ENCODE measurements at places on chromosomes 2 and 18.

GRCh38 chr2:39127973-39128372 lies 7.1 kb upstream of the SOS1 start:
- no peak for DNase-seq

GRCh38 chr2:216328347-216328746 lies 43.9 kb downstream of the MARCHF4 start:
- DNase-seq, result no peak

GRCh38 chr2:223008162-223008561 lies 43.8 kb upstream of the KCNE4 start:
- no peak for DNase-seq

GRCh38 chr2:213015387-213016165 lies 135.8 kb downstream of the IKZF2 start:
- DNase-seq, result no peak

DNA sequence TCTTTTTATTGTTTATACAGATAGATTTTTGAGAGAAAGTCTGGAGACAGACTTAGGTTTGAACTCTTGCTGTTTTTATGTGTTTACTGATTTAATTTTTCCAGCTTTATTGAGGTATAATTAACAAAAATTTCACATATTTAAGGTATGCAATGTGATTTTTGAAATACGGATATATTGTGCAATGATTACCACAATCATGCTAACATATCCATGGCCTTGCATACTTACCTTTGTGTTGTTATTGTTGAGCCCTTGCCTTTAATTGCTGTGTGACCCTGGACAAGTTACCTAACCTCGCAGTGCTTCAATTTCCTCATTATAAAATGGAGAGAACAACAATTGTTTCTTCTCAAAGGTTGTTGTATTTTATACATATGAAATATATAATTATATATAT lies 13.9 kb upstream of the RBMS1 start:
- DNase-seq, result no peak
